ENCODE measurements at places on chromosomes 7 and 10.

DNA sequence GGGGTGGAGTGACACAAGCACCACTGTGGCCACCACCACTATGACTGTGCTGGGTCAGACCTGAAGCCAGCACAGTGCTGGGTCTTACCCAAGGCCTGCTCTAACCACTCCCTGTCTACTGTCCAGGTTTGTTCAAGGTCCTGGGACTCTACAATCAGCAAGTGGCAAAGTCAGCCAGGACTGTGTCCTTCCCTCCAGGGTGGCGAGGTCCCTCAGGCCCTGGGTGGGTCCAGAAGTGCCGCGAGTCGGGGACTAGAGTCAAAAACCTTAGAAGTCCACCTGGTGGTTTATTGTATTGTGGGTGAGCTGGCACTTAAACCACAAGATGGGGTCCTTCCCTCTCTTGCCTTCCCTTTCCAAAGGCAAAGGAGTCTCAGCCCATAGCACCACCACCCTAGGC lies 30.8 kb upstream of the AGR3 start:
- no peaks in the 10 kb centered on the region for H3K4me1 ChIP-seq
- no peak for DNase-seq
- no peaks in the 10 kb centered on the region for H3K27me3 ChIP-seq
- H3K4me3 ChIP-seq, result no peak overlapping the region
- H3K36me3 ChIP-seq, result no peaks in the 10 kb centered on the region

DNA sequence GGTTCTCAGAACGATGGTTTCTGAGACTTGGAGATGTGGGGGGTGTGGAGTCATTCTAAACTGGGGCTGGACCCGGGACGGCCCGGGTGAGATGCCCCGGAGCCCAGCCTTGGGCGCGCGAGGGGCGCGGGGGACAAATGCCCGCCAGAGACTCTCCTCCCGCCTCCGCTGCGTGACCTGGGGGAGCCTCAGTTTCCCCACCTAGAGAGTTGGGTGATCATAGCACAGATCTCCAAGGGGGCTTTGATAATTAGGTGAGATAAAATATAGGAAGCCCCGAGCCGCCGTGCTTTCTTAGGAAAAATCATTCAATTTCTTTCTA lies 658 bp upstream of the FZD8 start:
- H3K27me3 ChIP-seq, result peaks cover 7% of the 10 kb centered on the region
- DNase-seq, result no peak
- no peak overlapping the region for H3K27ac ChIP-seq
- H3K36me3 ChIP-seq, result no peaks in the 10 kb centered on the region
- peaks cover 40% of the 10 kb centered on the region for H3K4me1 ChIP-seq

DNA sequence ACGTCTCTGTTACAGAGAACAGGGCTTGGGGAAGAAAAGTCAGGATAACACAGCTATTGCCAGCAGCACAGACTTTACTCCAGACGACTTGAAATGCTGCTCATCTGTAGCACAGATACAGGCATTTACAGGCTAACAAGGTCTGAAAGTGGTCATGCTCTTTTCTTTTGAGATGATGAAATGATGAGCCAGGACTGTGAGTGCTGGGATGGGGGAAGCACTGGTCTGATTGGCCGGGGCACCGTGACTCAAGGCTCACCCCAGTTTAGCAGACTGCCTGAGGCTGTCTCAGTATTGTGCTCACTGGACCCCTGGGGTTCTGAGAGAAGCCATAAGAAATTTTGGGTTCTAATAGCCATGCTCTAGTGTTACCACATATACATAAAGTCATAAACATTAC lies 12.4 kb downstream of the SMKR1 start:
- H3K4me1 ChIP-seq, result no peaks in the 10 kb centered on the region
- peaks cover 49% of the 10 kb centered on the region for H3K27me3 ChIP-seq
- H3K4me3 ChIP-seq, result no peak overlapping the region
- H3K27ac ChIP-seq, result no peak overlapping the region

GRCh38 chr7:44348851-44349781 lies 23.7 kb upstream of the CAMK2B start:
- no peak overlapping the region for H3K27ac ChIP-seq
- H3K27me3 ChIP-seq, result peaks cover 10% of the 10 kb centered on the region
- DNase-seq, result no peak
- no peak overlapping the region for H3K4me3 ChIP-seq
- no peaks in the 10 kb centered on the region for H3K4me1 ChIP-seq
- H3K36me3 ChIP-seq, result no peaks in the 10 kb centered on the region

- H3K36me3 ChIP-seq, result no peaks in the 10 kb centered on the region
- H3K27me3 ChIP-seq, result no peaks in the 10 kb centered on the region
- no peaks in the 10 kb centered on the region for H3K4me1 ChIP-seq
- H3K27ac ChIP-seq, result no peak overlapping the region
Measured at GRCh38 chr7:68760556-68760955, 837.7 kb upstream of the AUTS2 start.

GRCh38 chr7:27062946-27063345 lies 32.9 kb downstream of the HOXA1 start:
- H3K4me1 ChIP-seq, result no peaks in the 10 kb centered on the region
- no peak overlapping the region for H3K4me3 ChIP-seq
- H3K27ac ChIP-seq, result no peak overlapping the region

- no peak overlapping the region for H3K4me3 ChIP-seq
- H3K27ac ChIP-seq, result peak overlapping the region; percentile 73
- no peaks in the 10 kb centered on the region for H3K36me3 ChIP-seq
- no peaks in the 10 kb centered on the region for H3K27me3 ChIP-seq
- H3K4me1 ChIP-seq, result no peaks in the 10 kb centered on the region
- no peak for DNase-seq
Measured at GRCh38 chr10:110425684-110426293, 71.9 kb upstream of the DUSP5 start.

GRCh38 chr7:2193575-2194305 lies 39.0 kb downstream of the MAD1L1 start:
- peaks cover 41% of the 10 kb centered on the region for H3K36me3 ChIP-seq
- H3K4me1 ChIP-seq, result no peaks in the 10 kb centered on the region
- H3K27me3 ChIP-seq, result no peaks in the 10 kb centered on the region

DNA sequence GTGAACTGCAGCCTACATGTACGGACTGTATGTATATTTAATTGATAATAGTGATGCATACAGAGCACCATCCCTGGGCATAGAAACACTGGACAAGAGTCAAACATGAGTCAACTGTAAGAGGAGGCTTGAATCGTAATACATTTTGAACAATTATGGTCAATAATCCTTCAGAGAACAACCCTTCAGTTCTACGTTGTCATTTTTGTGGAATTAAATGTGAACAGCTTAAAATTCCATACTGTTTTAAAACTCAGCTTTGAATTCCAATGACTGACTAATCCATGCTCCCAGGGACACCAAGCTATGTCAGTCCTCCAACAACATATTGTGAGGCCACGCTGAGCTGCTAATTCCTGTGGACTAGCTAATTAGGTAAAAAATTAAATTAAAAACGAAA lies 41.5 kb upstream of the KMT2E start:
- H3K4me1 ChIP-seq, result peaks cover 2% of the 10 kb centered on the region
- H3K36me3 ChIP-seq, result no peaks in the 10 kb centered on the region
- no peak overlapping the region for H3K4me3 ChIP-seq
- DNase-seq, result no peak

DNA sequence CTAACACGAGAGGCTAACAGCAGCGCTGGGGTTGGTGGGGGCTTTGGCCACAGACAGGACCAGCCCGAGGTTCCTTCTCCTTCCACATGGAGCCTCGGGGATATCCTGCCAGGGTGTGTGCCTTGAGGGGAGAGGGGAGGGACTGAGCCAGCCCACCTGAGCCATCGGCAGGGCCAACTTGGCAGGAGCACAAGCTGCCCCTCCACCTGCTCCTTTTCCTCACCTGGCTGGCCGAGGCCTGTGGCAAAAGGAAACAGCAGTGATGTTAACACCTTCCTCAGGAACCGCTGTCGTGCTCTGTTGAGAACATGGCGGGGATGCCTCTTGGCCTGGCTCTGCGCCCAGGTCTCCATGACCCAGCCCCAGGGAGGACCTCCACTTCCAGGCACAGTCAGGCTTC lies 255.1 kb upstream of the PPP2R2D start:
- H3K4me3 ChIP-seq, result no peak overlapping the region
- no peaks in the 10 kb centered on the region for H3K36me3 ChIP-seq
- no peaks in the 10 kb centered on the region for H3K4me1 ChIP-seq

- H3K27me3 ChIP-seq, result no peaks in the 10 kb centered on the region
- H3K36me3 ChIP-seq, result peaks cover 41% of the 10 kb centered on the region
- peak; percentile 80 for DNase-seq
- H3K4me1 ChIP-seq, result peaks cover 24% of the 10 kb centered on the region
- peak overlapping the region; percentile 32 for H3K27ac ChIP-seq
Measured at GRCh38 chr7:151039850-151040548, 8.3 kb upstream of the ASIC3 start.

GRCh38 chr10:102670065-102670670 lies 25.9 kb downstream of the TRIM8 start:
- H3K4me1 ChIP-seq, result peaks cover 38% of the 10 kb centered on the region
- DNase-seq, result no peak
- no peak overlapping the region for H3K27ac ChIP-seq
- no peak overlapping the region for H3K4me3 ChIP-seq

DNA sequence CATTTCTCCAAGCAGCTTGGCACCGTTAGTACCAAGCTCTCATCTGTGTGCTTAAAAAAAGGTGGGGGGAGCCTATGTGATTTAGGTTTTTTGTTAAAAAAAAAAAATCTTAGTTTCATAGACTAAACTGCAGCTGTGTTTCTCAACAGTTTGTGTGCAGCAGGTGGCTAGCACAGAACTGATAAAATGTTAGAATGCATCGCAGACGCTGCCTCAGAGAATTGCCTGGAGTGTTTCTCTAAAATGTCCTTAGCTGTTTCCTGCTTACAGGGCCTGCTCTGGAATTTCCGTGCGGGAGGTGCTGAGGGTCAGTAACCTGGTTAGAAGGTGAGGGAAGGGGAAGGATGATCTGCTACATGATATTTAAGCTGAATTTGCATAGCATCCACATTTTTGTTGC lies 268.9 kb downstream of the PLXDC2 start:
- no peaks in the 10 kb centered on the region for H3K4me1 ChIP-seq
- no peaks in the 10 kb centered on the region for H3K27me3 ChIP-seq
- no peak overlapping the region for H3K4me3 ChIP-seq
- DNase-seq, result no peak

DNA sequence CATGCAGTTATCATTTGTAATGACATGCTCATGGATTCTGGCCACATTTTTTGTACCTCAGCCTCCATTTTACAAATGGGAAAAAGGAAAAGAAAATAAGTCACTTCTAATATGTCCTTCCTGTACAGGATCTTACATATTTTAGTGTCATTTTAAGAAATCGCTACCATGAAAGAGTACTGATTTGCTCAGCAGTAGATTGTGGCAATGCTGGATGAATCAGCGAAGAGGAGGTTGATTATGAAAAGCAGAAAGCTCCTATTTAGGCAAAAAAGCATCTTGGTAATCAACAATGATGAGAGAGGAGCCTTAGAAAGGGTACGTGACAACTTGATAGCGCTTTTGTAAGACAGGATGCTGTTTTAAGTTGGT lies 522.9 kb downstream of the PARD3 start:
- no peak overlapping the region for H3K27ac ChIP-seq
- no peaks in the 10 kb centered on the region for H3K36me3 ChIP-seq
- H3K4me1 ChIP-seq, result no peaks in the 10 kb centered on the region
- H3K4me3 ChIP-seq, result no peak overlapping the region
- no peaks in the 10 kb centered on the region for H3K27me3 ChIP-seq
- no peak for DNase-seq

- no peak overlapping the region for H3K27ac ChIP-seq
- DNase-seq, result no peak
Measured at GRCh38 chr7:84049071-84049836, 145.3 kb downstream of the SEMA3A start.

DNA sequence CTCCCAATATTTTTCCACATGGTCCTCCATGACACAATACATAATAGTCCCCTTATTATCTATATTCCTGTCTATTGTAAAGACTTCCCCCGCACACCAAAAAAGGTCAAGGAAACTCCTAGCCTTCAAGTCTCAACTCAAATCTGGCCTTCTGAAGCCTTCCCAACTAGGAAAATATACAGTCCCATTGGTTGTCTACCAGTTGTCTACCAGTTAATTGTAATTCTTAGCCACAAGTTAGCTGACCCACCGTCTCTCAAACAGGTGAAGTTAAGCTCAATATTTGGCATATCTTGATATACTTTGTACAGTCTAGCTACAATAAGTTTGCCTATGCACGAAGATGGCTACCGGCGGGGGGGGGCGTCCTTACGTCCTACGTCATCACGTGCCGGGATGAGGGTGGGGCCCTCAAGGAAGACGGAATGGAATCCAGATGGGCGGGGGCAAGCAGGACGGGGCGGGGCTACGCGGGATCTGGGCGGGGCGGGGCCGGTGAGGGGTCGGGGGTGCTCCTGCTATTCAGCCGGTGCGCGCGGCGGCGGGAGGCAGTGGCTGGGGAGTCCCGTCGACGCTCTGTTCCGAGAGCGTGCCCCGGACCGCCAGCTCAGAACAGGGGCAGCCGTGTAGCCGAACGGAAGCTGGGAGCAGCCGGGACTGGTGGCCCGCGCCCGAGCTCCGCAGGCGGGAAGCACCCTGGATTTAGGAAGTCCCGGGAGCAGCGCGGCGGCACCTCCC lies at the start of gene AHR:
Gene AHR (plus strand): TSS at position 551 of the 738 bp plus-strand sequence. CDS start 613 bp downstream, outside the sequence.
- no peak within 1 kb of the TSS for H3K4me3 ChIP-seq
- H3K4me1 ChIP-seq, result no peaks in the 10 kb centered on the region
- no peaks in the 10 kb centered on the region for H3K27me3 ChIP-seq
- DNase-seq, result peak; percentile 6
- H3K27ac ChIP-seq, result no peak within 1 kb of the TSS

DNA sequence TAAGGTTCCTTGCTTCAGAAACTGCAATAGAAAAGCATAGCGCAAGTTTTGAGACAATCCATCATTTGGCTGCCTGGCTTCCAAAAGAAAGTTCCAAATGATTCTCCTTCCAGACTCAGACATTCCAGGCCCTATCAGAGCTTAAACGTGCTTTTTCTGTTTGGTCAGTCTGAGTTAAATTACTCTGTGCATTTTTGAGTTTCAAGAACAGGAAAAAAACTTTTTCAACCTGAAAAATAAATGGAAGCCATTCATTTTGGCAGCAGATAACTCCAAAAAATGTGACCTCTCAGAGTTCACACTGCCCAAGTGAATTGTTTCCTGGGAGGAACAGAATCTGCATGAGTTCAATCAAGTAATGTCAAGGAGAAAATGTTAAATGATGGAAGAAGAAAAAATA lies 354.2 kb downstream of the CXCL12 start:
- H3K27me3 ChIP-seq, result no peaks in the 10 kb centered on the region
- no peak overlapping the region for H3K27ac ChIP-seq
- H3K36me3 ChIP-seq, result no peaks in the 10 kb centered on the region

- H3K4me3 ChIP-seq, result no peak overlapping the region
- H3K27ac ChIP-seq, result peak overlapping the region; percentile 52
- no peaks in the 10 kb centered on the region for H3K27me3 ChIP-seq
- DNase-seq, result no peak
- H3K36me3 ChIP-seq, result peaks cover 98% of the 10 kb centered on the region
- H3K4me1 ChIP-seq, result no peaks in the 10 kb centered on the region
Measured at GRCh38 chr7:121278120-121279021, 50.4 kb upstream of the WNT16 start.

GRCh38 chr7:4692055-4692454 lies 10.0 kb downstream of the FOXK1 start:
- DNase-seq, result peak; percentile 2
- H3K4me1 ChIP-seq, result peaks cover 8% of the 10 kb centered on the region
- peaks cover 11% of the 10 kb centered on the region for H3K36me3 ChIP-seq

GRCh38 chr7:157816086-157816485 lies 479.3 kb downstream of the DNAJB6 start:
- H3K4me1 ChIP-seq, result no peaks in the 10 kb centered on the region
- H3K27me3 ChIP-seq, result peaks cover 65% of the 10 kb centered on the region
- H3K4me3 ChIP-seq, result no peak overlapping the region
- no peak for DNase-seq
- H3K36me3 ChIP-seq, result no peaks in the 10 kb centered on the region
